ENCODE measurements at places on chromosomes 4 and X.

- DNase-seq, result peak; percentile 30
Observed at GRCh38 chr4:186759990-186760389, 36.3 kb upstream of the FAT1 start.

GRCh38 chr4:183576701-183577404 lies 72.0 kb downstream of the ING2 start:
- no peak for DNase-seq

- DNase-seq, result no peak
Observed at GRCh38 chr4:122914938-122915337, 7.5 kb downstream of the NUDT6 start.

DNA sequence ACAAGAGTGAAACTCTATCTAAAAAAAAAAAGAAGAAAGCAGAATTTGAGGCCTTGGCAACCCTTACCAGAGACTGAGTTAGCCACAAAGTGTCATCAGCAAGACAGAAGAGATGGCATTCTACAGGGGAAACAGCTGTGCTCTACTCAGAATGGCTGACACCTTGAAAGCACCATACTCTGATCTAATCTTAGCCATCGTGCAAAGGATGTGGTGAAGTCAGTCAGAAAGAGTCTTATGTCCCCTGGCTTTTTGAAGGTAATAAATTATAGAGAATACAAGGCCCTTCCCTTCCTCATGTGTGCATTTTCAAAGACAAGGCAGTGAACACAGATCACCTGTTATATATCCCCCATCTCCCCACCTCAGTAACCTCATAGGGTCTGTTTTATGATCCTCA lies 13.2 kb downstream of the CLNK start:
- DNase-seq, result no peak

GRCh38 chr4:185767528-185767927 lies 44.5 kb downstream of the SORBS2 start:
- no peak for DNase-seq

All from Caki2 (cell line).